ENCODE measurements at places on chromosomes 1 and 21.
A peak's percentile ranks its signal among the peaks of the same experiment; 100 is the strongest.

- no peak for DNase-seq
Measured at GRCh38 chr1:56266359-56266758, 313.0 kb downstream of the PLPP3 start.

DNA sequence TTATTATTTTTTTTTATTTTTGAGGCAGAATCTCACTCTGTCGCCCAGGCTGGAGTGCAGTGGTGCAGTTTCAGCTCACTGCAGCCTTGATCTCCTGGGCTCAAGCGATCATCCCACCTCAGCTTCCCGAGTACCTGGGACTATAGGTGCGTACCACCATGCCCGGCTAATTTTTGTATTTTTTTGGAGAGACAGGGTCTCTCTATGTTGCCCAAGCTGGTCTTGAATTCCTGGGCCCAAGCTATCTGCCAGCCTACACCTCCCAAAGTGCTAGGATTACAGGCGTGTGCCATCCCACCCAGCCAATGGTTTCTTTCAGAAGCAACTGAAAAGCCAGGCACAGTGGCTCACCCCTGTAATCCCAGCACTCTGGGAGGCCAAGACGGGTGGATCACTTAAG is 2.3 kb downstream of the KRTCAP2 start:
- no peak for DNase-seq

DNA sequence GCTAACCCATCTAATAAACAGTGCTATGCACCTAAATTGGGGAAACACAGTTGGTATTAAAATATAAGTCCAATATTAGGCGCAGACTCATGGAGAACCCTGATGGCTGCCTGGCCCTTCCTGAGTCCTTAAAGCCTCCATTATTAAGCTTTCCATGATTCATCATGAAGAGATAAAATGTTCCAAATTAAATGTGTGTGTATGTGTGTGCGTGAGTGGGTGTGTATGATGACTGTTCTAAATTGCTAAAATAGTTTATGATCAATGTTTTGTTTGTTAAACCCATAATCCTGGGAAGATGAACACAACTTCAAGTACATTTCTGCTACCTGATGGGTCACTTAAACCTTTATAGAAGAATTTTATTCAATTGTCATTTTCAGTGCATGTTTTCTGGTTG is 6.3 kb upstream of the RBBP5 start:
- DNase-seq, result no peak

DNA sequence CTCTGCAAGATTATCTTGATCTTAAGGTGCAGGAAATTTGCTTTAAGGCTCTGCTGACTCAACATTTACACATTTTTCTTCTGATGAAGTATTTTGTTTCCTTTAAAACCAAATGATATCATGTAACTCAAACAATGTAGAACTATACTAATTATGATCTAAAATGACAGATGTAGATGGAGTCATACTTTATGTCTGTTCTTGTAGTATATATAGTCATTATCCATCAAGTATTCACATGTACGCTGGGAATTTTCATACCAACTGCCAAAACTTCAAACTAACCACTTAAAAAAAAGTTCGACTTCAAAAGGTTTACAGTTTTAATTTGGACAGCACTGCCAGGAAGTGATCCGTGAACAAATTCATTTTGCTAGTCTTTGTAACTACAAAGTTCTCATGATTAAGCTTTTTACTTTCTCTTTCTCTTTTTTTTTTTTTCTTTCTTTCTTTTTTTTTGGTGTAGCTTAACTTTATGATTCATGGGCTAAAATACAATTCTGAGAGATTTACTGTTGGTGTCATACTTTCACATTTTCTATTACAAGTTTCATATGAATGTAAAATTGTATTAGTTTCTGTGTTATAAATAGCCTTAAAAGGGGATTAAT is 509.0 kb upstream of the CXADR start:
- no peak for DNase-seq

DNA sequence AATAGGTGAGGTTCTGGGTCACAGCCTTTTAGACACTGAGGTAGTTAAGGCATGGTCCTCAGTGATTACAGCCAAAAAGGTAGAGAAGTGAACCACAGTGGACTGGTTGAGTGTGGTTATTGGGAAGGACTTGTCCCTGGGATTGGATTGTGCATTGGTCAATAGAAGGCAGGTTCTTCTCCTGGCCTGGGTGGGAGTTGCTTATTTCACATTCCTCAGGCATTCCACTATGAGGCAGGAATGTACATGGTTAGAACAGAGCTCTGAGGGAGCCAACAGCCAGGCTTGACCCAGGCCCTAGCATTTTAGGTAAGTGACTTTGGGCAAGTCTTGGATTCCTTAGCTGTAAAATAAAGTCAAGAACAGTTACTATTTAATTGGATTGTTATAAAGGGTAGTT is 97.9 kb upstream of the MARK1 start:
- DNase-seq, result no peak

GRCh38 chr1:203139976-203140475 is 12.5 kb downstream of the ADORA1 start:
- no peak for DNase-seq

GRCh38 chr1:92126088-92126487 is 45.9 kb downstream of the BTBD8 start:
- DNase-seq, result no peak

- no peak for DNase-seq
Measured at GRCh38 chr1:150772326-150772725, 6.7 kb upstream of the CTSS start.

DNA sequence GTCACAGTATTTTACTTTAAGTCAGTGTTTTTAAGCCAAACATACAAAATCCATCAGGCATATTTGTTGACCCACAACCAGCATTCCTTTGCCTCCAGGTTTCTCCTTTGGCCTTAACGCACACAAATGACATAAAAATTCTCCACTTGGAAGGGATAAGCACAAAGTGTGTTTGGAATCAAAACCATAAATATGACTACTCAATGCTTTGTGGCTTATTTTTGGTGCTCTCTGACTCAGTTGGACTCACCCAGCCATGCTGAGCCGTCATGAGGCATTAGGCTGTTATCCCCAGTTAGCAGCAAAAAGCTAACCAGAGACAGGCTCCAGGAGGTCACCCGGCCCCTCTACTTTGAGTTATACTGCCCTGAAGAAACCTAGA is 948 bp downstream of the PRUNE1 start:
- no peak for DNase-seq

DNA sequence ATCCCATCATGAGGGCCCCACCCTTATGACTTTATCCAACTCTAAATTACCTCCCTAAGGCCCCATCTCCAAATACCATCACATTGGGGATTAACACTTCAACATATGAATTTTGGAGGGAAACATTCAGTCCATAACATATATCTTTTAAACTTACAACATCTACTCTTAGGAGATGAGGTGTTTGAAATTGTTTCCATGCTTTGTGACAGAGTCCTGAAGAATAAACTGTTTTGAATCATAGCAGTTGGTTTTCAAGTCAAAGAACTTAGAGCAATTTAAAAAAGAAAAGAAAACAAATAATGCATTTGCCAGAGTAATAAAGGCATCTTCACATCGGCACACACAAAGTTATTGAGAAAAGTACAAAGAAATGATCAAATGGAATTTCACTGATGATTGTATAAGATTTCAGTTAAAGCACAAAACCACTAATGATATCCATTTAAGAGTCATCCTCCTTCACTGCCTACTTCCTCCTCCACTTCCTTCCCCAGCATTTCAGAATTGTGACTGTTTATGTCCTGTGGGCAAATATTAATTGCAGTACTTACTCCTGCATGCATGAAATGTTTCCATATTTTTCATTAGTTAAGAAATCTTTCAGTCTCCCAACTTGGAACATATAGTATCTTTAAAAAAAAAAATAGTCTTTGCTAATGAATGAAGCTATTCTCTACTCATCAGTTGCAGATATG is 202.0 kb downstream of the LRRC40 start:
- DNase-seq, result no peak

GRCh38 chr1:218667781-218668516 is 322.8 kb downstream of the TGFB2 start:
- DNase-seq, result no peak

- no peak for DNase-seq
Measured at GRCh38 chr1:61368876-61369275, 286.5 kb downstream of the NFIA start.

DNA sequence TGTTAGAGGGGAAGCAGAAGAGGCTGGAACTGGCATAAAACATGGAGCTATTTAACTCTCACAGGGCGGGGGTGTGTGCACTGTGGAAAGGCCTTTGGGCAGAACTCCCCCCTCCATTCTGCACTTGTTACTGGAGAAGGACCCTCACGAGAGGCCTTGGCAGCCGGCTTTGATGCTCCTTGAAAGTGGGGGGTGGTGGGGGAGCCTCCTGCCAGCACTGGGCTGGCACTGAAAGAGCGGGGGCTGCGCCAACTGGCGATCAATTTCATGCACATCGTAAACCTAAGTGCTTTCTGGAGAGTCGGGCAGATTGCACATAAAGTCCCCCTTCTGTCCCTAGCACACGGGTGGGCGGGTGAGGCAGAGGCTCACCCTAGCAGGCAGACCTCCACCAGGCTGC is 28.9 kb downstream of the FOXO6 start:
- no peak for DNase-seq

GRCh38 chr1:12143631-12144155 is 23.1 kb upstream of the TNFRSF1B start:
- DNase-seq, result no peak

- no peak for DNase-seq
Measured at GRCh38 chr1:153364156-153364555, 6.5 kb downstream of the S100A9 start.

DNA sequence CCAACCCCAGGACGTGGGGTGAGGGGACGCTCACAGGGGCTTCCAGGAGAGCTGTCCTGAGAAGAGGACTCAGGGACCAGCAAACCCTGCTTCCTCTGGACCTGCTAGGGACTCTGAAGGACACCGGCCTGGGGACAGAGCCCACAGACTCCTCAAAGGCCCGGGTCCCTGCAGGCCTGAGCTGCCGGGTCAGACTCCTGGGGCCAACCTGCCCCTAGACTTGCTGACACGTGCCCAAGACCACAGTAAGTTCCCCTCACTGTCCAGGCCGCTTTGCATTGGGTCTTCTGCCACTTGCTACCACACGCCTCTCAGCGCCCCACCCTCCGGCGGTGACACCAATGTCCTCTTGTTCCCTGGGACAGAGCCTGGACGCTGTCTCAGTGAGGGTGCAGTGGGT is 106.6 kb upstream of the IFFO2 start:
- DNase-seq, result no peak

GRCh38 chr1:110538075-110538474 is 19.1 kb upstream of the KCNA10 start:
- no peak for DNase-seq

- no peak for DNase-seq
Measured at GRCh38 chr1:95223110-95223509, 10.9 kb upstream of the RWDD3 start.

GRCh38 chr1:204255225-204255624 is 41.4 kb upstream of the GOLT1A start:
- no peak for DNase-seq

GRCh38 chr21:31198575-31198974 is 145.5 kb downstream of the TIAM1 start:
- DNase-seq, result no peak

GRCh38 chr21:22536509-22536908 is 1538.3 kb downstream of the NCAM2 start:
- no peak for DNase-seq

GRCh38 chr21:27329255-27329851 is 362.5 kb upstream of the ADAMTS5 start:
- no peak for DNase-seq

- DNase-seq, result no peak
Measured at GRCh38 chr1:118340928-118341910, 156.2 kb upstream of the SPAG17 start.

DNA sequence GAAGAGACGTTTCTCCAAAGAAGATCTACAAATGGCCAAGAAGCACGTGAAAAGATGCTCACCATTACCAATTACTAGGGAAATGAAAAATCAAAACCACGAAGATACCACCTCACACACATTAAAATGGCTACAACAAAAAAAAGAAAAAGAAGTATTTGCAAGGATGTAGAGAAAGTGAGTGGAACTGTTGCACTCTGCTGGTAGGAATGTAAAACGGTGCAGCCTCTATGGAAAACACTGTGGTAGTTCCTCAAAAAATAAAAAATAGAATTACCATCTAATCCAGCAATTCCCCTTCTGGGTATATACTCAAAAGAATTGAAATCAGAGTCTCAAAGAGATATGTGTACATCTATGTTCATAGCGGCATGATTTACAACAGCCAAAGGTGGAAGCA is 115.4 kb upstream of the EDN2 start:
- DNase-seq, result no peak

DNA sequence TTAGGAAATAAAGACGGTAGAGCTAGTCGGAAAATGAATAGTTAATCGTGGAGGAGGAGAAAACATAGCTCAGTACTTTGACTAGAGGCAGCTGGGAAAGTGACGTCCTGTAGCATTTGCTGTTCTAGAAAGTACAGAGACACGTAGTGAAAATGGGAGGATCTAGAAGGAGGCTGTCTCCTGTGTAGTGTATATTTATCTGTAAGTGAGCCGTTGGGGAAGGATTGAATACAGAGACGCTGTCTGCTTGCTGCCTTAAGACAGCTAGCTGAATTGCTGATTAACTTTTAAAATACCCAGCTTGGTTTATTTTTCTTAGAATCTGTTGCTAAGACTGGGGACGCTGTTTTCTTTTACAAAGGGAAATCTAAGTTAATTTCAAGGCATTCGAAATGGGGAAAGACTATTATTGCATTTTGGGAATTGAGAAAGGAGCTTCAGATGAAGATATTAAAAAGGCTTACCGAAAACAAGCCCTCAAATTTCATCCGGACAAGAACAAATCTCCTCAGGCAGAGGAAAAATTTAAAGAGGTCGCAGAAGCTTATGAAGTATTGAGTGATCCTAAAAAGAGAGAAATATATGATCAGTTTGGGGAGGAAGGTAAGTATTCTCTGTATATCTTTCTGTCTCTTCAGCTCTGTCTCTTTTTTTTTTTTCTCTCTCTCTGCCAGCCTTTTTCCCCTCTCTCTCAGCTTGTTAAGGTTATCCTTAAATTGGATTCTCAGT is at the start of gene DNAJB4:
Gene DNAJB4 (plus strand): TSS at position 221 of the 729 bp plus-strand sequence. CDS start 172 bp downstream, at position 393.
- DNase-seq, result peak; percentile 33

- no peak for DNase-seq
Measured at GRCh38 chr1:34270181-34270580, 93.5 kb downstream of the C1orf94 start.

- DNase-seq, result no peak
Measured at GRCh38 chr1:227356620-227357146, 38.4 kb upstream of the CDC42BPA start.

- no peak for DNase-seq
Measured at GRCh38 chr1:193448682-193449461, 262.5 kb upstream of the B3GALT2 start.

- no peak for DNase-seq
Measured at GRCh38 chr1:91846007-91846638, 39.8 kb downstream of the TGFBR3 start.

DNA sequence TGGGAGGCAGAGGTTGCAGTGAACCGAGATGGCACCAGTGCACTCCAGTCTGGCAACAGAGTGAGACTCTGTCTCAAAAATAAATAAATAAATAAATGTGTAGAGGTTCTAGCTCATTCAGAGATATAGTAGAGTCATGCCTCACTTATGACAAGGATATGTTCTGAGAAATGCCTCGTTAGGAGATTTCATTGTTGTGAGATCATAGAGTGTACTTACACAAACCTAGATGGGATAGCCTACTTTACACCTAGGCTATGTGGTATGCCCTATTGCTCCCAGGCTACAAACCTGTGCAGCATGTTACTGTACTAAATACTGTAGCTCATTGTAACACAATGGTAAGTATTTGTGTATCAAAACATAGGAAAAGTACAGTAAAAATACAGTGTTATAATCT is 155.3 kb upstream of the JUN start:
- no peak for DNase-seq

GRCh38 chr1:41681331-41682098 is 197.0 kb upstream of the EDN2 start:
- no peak for DNase-seq

All from T-helper 17 cell (primary cell).